ENCODE measurements at places on chromosomes 2 and 18.

DNA sequence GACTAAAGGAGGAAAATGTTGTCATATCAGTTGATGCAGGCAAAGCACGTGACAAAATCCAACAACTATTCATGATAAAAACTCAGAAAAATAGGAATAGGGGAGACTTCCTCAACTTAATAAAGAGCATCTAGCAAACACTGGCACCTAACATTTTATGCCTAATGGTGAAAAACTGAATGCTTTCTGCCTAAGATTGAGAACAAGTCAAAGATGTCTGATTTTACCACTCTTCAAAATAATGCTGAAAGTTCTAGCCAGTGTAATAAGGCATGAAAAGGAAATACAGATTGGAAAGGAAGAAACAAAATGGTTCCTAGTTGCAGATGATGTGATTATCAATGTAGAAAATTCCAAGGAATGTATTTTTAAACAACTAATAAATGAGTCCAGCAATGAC is 58.4 kb downstream of the SMAD4 start:
- DNase-seq = no peak

DNA sequence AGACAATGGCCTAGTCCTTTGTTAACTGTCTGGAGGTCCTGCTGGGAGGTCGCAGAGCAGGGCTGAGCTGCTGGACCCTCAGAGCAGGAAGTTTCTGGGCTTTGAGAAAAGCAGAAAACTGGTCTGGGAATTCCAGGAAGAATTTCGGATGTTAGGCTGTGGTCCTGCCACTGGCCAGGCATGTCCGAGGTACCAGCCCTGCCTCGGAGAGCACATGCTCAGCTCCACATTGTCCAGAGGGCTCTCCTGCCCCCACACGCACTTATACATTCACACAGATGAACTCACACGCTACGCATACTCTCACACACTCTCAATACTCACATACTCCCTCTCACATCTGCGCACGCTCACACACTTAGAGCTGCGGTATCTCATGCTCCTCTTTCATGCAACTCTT is 146.1 kb downstream of the NCK2 start:
- no peak for DNase-seq

DNA sequence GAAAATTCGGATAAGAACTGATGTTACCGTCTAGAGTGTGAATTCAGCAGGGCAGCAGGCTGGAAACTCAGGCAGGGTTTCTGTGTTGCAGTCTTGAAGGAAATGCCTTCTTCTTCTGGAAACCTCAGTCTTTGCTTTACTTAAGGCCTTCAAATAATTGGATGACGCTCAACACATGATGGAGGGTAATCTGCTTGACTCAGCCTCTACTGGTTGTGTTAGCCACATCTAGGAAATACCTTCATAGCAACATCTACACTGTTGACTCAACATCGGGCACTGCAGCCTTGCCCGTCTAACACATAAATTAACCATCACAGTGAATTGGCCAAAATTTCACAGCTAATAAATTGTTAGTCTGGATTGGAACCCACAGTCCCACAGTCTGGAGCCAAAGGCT is 37.2 kb downstream of the YPEL5 start:
- DNase-seq = no peak

GRCh38 chr2:49146401-49146800 is 7.9 kb downstream of the FSHR start:
- no peak for DNase-seq

GRCh38 chr2:99771681-99772333 is 282.0 kb upstream of the REV1 start:
- no peak for DNase-seq

DNA sequence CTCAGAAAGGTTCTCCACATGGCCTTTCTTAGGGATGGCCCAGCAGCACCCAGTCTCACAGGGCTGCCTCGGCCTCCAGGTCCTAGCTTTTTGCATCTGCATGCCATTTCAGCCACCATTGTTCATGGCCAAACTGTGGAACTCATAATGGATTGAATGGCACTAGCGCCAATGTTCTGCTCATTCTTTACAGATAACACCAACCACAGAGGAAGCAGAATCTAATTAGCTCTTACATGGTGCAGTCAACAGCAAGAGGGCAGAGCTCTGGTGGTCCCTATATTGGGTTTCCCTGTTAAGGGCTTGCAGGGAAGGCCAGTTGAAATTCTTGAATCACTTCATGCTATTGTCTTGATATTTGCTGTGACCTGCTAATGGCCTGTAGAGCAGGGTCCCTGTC is 45.6 kb downstream of the ARL4C start:
- DNase-seq = no peak

GRCh38 chr2:221124532-221125240 is 447.4 kb downstream of the EPHA4 start:
- DNase-seq = no peak

DNA sequence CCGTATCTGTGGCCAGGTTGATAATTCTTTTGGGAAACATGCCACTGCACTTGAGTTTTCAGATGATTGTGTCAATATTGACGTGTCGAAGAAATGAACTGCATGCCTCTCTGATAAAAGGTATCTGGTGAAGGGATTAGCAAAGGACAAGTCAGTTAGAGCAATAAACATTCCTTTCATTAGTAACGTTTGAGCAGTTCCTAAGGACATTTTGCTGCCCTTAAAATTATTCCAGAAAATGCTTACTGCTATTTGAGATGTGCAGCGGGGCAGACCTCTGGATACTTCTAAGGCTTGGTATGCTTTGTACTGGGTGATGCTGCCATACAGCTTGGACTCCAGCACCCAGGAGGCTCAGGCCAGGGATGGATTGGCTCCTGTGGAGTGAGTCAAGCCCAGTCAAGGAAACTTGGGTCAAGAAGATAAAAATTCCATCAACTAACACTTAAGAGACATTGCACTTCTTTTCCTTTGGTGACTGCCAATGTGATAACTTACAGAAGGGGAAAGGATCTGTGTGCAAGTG is 166.7 kb downstream of the FHOD3 start:
- no peak for DNase-seq

GRCh38 chr2:128423788-128424165 is 105.1 kb upstream of the HS6ST1 start:
- DNase-seq = peak; percentile 56

DNA sequence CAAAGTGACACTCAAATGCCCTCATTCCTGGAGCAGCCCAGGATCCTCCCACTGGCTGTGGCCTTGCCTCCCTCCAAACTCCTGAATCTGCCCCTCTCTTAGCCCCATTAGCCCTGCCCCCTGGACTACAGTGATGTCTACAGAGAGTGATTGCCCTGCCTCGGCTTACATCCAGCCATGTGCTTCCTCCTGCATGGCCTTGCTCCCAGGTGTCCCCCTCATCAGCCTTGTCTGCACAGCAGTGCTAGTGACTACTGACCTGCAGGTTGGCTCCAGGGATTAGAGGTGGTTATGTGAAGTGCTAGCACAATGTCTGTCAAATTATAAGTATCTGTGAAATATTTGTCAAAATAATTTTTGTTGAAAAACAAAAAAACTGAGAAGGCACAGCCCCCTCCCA is 259.1 kb upstream of the MYT1L start:
- peak; percentile 37 for DNase-seq

DNA sequence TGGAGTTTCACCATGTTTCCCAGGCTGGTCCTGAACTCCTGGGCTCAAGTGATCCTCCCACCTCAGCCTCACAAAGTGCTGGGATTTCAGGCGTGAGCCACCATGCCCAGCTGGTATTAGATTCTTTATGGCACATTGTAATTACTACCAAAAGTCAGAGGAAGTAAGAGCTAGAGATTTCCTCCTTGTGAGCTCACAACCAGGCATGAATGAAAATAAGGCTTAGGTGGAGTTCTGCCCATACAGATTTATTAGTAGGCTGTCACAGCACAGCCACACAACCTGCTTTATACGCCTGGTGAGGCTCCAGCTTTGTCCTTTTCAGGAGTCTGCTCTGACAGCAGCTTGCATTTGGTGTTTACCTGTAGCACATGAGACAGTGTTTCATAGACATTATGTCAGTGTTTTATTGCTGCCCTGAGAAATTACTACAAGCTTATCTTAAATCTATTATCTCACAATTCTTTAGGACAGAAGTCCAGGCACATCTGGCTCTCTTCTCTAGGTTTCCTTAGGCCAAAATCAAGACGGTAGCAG is 156.6 kb downstream of the TANC1 start:
- DNase-seq = no peak

DNA sequence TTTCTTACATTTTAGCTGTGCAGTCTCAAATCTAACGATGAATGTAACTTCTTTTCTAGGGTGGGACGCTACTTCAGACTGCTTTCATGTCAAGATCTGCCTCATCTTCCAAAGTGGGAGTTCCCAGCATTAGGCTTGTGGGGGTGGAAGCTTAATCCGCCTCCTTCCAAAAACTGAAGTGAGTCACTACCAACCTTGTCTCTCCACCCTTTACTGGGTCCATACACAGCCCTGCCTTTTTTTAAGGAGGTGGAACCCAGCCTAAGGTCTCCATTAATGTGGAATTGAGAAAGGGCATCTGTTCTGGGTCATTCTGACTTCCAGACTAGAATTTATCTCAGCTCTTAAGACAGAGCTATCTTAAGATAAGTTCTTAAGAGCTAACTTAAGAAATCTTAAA is 42.0 kb upstream of the NFE2L2 start:
- no peak for DNase-seq

DNA sequence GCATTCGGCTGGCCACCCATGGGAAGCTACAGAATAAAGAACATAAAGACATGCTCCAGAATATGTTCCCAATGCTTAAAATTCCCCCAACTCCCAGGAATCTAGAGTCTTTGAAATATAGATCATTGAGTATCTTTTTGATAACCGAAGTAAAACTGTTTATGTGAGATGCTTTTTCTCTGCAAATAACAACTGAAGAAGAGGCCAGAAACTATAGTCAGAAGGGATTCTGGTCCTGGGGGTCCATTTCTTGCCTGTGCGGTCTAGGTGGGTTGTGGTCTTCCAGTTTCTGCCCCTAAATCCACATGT is 30.6 kb upstream of the SLC66A3 start:
- DNase-seq = no peak

- no peak for DNase-seq
Measured at GRCh38 chr2:160442603-160443002, 51.0 kb downstream of the RBMS1 start.

DNA sequence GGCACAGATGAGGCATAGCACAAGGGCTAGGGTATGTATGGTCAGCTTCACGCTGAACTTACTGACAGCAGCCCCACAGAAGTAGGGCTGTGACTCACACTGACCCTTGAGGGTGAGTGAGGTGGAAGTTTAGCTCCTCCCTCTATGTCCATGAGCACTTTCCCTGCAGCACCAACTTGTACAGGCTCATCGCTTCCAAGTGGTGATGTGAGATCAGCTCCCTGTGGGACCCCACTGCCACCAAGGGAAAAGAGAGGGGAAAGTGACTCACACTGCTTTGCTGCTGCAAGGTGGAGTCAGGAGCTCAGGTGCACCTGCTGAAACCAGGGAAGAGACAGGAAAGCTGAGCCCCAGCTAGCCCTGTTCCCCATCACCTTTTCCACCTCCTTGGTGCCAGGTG is 91.5 kb downstream of the TEX51 start:
- DNase-seq = no peak

DNA sequence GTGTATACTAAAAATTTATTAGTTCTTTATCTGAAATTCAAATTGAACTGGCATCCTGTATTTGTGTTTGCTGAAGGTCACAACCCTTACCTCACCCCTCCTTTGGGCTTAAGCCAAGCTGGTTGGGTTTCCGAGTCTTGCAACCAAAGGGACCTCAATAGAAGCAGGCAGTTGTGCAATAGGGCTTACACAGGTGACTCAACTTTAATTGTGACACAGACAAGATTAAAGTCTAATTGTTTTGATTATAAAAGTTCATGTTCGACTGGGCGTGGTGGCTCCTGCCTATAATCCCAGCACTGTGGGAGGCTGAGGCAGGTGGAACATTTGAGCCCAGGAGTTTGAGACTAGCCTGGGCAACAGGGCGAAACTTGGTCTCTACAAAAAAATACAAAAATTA is 71.5 kb downstream of the RAB31 start:
- no peak for DNase-seq

DNA sequence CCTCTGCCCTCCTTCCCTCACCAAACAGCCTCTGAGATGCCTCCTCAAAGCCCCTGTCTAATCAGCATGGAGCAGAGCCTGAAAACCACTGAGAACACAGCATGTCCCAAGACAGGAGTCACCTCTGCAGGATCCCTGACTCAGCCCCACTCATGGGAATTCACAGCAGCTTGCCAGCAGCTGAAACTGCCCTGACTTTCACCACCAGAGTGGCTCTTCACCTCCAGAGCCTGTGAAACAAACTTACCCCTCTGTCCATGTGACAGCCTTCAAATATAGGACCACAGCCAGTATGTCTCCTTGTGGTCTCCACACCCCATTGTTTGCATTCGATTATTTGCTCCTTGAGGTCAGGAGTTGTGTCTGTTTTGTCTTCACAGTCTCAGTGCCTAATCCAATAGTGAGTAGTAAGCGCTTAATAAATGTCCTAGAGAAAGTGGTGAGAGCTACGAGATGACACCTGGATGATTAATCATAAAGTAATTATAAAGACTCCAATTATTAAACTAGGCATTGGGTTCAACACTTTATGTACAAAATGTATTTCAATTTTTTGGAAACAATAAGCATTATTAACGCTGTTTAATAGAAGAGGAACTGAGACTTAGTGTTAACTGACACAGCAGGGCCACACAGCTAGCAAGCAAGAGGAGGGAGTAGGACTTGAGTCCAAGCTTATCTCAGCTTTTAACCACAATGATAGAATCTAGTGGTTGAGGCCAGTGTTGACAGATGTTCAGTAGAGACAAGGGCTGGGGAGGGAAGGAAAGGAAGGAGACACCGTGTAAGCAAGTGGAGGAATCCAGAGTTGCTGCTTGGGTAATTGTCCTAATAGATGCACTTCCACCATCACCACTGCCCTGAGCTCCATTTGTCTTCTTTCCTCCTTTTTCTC is 358.7 kb upstream of the TNP1 start:
- DNase-seq = no peak

GRCh38 chr2:206851521-206851920 is 86.1 kb downstream of the FASTKD2 start:
- DNase-seq = no peak

- DNase-seq = peak; percentile 42
Measured at GRCh38 chr2:100240386-100240785, 81.9 kb downstream of the LONRF2 start.

Measured in vagina (tissue), 2 donors.